ENCODE measurements at places on chromosomes 12 and 14. TPM values are rescaled to one million over a fixed set of nuclear protein-coding genes. Genes with fewer than 3 reads are reported as not detected.

DNA sequence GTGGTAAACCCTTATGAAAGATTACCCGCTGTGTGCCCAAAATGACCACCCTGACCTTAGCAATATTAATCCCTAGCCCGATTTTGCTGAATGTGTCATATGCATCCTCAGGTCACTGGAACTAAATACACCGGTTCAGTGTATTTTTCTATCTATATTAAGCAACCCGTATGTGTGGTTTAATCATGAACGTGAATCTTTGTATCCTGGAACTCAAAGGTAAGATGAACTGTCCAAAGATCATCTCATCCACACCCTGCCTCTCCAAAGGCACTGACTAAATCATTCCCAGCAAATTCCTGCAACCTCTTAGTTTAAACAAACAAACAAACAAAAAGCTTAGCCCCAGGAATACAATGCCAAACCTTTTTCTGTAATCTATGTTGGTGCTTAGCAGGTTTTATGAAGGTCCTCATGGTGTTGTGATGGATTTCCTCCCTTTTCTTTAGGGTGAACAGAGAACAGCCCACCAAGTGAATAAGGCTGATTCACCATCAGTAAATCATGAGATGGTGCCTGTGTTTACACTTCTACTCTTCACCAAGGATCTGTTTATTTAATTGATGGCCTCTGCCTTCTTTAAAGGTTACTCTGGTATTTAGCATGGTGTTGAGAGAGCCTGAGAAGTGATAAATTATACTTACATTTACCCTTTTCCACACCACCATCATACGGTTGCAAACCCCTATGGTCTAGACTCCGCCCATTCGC, 298.6 kb downstream of the DPF3 start:
- no peak overlapping the region for H3K27ac ChIP-seq
- H3K27me3 ChIP-seq = no peaks in the 10 kb centered on the region
- DNase-seq = no peak
- H3K36me3 ChIP-seq = no peaks in the 10 kb centered on the region
- H3K4me1 ChIP-seq = peaks cover 31% of the 10 kb centered on the region

DNA sequence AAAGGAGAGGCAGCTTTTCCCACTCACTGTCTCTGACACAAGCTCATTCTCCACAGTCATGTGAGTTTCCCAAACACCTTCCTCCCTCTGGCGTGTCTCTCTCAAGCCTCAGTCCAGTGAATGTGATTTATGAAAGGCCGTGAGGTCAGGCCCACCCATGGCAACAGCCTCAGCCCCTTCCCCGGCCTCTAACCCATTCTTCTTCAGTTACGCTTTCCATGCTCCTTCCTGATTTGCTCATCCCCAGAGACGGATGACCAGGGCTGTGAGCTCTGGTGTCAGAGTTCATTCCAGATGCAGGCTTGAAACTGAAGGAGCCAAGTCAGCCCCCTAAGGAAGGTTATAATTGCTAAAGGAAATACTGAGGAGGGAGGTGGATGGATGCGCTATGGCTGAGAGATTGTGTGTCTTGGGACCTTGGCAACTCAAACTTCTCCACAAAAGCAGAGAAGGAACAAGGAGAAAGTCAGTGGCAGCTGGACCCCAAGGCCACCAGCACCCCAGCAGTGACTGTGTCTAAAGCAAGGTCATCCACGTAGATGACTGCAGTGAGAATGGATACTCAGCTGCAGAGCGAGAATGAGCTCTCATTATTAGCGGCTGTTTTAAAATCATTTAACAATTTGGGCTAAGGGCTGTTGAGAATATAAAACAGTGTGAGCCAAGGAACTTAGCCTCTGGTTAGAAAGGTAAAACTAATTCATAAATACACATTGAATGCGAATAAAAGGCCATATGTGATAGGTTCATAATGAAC, 84.1 kb downstream of the FBXL14 start:
- no peak for DNase-seq
- H3K4me1 ChIP-seq = no peaks in the 10 kb centered on the region
- no peaks in the 10 kb centered on the region for H3K27me3 ChIP-seq
- no peak overlapping the region for H3K27ac ChIP-seq
- no peaks in the 10 kb centered on the region for H3K36me3 ChIP-seq

DNA sequence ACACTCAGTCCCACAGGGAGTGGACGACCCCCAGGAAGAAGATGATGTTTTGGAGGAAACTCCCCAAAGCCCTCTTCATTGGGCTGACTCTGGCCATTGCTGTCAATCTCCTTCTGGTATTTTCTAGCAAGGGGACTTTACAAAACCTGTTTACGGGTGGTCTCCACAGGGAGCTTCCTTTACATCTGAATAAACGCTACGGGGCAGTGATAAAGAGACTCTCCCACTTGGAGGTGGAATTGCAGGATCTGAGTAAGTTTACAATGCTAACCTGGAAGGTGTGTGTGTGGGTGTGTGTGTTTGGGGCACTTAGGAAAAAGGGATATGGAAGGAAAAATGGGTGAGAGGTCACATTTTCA, 416 bp downstream of the GALNT8 start:
- no peak for DNase-seq
- no peak overlapping the region for H3K27ac ChIP-seq
- no peak overlapping the region for H3K4me3 ChIP-seq
- no peaks in the 10 kb centered on the region for H3K36me3 ChIP-seq
- no peaks in the 10 kb centered on the region for H3K27me3 ChIP-seq

GRCh38 chr12:29437575-29437974, 56.6 kb upstream of the ERGIC2 start:
- no peak overlapping the region for H3K4me3 ChIP-seq
- no peaks in the 10 kb centered on the region for H3K36me3 ChIP-seq
- no peaks in the 10 kb centered on the region for H3K4me1 ChIP-seq
- no peak for DNase-seq
- no peak overlapping the region for H3K27ac ChIP-seq

GRCh38 chr14:91918186-91918883, 29.2 kb downstream of the FBLN5 start:
- no peak overlapping the region for H3K27ac ChIP-seq
- DNase-seq = no peak
- no peak overlapping the region for H3K4me3 ChIP-seq
- H3K4me1 ChIP-seq = no peaks in the 10 kb centered on the region

The AVPR1A gene
- total RNA-seq = not detected

The ZNF385A gene
- 23.5 TPM for total RNA-seq
